Endothelial cell of coronary artery (primary cell): ENCODE measurements at places on chromosomes 1 and 21. TPM values are rescaled to one million over a fixed set of nuclear protein-coding genes. Genes with fewer than 3 reads are reported as not detected.

The ATAD3C gene
- total RNA-seq = under 0.01 TPM in 1 of 2 replicates, not detected in the other

The ADAM30 gene
- not detected in 2 replicates for total RNA-seq

The IL20 gene
- total RNA-seq = not detected in 2 replicates

The PTPRC gene
- 0.28 TPM in 1 of 2 replicates, not detected in the other for total RNA-seq

The INKA2 gene
- total RNA-seq = 6.3 and 9.3 TPM in 2 replicates

The DNAJC28 gene
- total RNA-seq = 0.90 and 0.94 TPM in 2 replicates

The WNT9A gene
- total RNA-seq = 1.3 and 4.4 TPM in 2 replicates

The MARK1 gene
- 1.3 and 1.7 TPM in 2 replicates for total RNA-seq

The SPAG17 gene
- total RNA-seq = not detected in 2 replicates
